NCI-H2029 (cell line): ENCODE measurements at places on chromosomes 4 and X.

DNA sequence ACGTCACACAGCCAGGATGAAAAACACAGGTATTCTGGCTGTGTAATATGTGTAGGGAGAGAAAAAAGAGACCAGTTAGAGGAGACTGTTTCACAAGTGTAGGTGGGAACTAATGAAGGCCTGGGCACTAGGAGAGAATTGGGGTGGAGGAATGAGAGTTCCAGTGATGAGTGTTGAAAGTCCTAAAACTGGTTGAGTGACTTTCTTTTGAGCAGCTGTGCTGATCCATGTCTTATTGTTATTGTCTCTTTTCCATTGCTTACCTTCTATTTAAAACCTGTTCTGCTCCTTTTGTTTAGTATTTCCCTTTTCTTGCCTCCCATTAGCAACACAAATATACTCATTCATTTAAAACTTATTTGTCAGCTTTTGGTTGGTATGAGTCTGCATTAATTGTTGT is 88.7 kb downstream of the PDLIM5 start:
- DNase-seq: no peak

- DNase-seq: no peak
Measured at GRCh38 chr4:47031011-47031678, at the start of gene GABRB1. TSS of gene GABRB1 (plus strand) at chr4:47031567.

DNA sequence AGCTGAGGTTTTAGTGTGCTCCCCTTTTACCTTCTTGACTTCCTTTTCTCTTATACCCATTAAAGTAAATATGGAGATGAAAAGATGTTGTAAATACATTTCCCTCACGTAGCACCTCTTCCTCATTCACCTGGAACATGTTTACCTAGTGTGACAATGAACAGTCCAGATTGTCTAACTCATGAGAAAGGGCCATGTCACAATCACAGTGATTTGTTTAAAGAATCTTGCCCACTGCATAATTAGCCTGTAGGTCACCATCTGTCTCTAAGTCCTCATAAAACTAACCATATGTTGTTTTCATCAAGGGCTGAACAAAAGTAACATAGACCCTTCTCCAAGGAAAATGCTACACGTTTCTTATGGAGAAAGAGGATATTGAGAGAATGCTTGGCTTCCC is 85.7 kb downstream of the TSPAN5 start:
- DNase-seq: no peak

DNA sequence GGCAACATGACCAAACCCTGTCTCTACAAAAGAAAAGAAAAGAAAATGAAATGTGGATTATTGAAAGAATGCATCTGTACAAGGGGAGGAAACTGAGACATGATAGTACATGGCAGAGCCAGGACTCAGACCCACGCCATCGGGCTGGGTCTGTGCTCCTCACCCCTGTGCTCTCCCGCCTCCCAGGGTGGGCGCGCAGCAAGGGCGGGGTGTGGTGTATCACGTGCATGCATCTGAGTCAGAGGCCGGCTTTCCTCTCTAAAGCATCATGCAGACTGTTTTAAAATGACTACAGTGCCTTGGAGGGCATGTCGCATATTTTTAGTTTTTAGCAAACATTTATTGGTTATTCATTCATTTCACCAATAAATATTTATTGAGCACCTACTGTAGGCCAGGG is 47.8 kb downstream of the HTT-AS start:
- no peak for DNase-seq

GRCh38 chrX:39757971-39758370 is 339.8 kb downstream of the BCOR start:
- DNase-seq: no peak

DNA sequence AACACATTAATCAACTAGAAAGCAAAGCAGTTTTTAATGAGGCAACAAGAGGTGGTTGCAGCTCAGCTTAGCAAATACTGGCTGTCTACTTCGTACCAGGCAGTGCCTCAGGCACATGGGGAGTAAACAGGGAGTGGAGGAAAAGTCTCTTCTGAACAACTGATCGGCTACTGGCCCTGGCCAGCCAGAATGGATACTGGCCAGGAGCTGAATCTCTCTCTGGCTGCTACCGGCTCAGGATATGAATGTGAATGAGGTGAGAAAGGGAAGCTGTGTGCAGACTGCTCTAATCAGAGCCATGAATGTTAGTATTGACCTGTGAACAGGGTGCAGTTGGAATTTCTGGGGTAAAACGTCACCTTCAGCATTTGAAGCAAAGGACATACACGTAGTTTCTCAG is 77.3 kb downstream of the STK32B start:
- DNase-seq: no peak

DNA sequence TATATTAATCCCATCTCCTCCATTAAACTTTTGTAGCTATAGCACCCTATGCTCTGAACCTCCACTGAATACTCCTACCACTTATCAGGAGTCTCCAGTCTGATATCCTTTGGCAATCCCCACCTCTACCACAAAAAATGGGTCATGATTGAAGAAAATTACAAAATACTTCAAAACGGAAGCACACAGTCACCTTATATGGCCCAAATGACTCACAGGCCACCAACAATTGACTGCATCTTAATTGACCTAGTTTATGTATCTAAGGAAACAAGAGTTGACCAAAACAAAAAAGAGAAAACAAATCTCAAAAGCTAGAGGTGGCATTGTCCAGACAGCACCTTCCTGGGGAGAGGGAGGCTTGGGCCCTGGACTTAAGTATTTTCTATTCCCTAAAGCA is 120.0 kb upstream of the DIAPH2 start:
- no peak for DNase-seq

DNA sequence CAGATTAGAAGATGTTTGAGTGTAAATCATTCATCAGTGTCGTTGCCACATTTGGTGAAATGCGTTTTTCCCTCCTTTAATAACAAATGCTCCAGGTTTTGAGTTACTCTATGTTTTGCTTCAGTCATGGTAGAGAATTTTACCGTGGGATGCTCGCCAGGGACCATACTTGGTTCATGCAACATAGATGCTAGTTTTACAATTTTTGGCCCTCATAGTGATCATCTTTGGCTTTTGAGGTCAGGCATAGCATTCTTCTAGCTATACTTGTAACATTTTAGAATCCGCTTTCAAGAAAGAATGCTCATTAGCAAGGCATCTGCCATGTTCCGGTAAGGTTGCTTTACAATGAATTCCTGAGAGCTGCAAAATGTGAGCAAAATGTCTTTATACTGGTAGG is 147.2 kb downstream of the SPCS3 start:
- DNase-seq: no peak

- no peak for DNase-seq
Measured at GRCh38 chrX:107715331-107716117, 60.1 kb downstream of the TSC22D3 start.

GRCh38 chrX:120147537-120147936 is 10.9 kb upstream of the RHOXF2 start:
- DNase-seq: no peak

GRCh38 chr4:56139241-56139827 is 190.6 kb downstream of the CEP135 start:
- DNase-seq: no peak

- no peak for DNase-seq
Measured at GRCh38 chr4:122963216-122963615, 40.8 kb upstream of the NUDT6 start.

GRCh38 chrX:88136328-88136727 is 610.7 kb upstream of the CPXCR1 start:
- DNase-seq: no peak

- DNase-seq: no peak
Measured at GRCh38 chr4:185346975-185347601, 48.6 kb downstream of the LRP2BP start.

DNA sequence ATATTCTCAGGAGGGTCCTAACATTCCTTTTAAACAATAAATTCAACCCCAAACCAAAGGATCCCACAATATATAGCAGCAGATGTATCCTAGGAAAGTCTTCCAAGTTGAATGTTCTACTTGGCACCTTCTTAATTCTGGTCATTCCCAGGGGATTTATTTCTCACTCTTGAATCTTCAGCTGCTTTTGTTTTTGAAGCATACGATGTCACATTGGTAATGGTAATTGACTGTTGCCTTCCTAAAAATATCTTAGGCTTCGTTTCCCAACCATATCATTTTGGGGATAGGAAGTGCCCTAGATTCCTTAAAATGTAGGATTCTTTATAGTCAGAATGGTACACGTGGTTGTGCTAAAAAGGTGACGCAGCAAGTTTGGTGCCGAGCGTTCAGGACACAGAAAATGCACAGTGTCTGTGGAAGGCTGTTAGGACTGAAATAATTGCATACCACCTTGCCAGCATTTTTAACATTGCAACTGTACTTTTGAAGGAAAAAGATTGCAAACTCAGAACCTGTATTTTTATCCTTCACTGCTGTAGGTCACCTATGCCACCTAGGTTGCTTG is 8.1 kb downstream of the SNX25 start:
- no peak for DNase-seq

DNA sequence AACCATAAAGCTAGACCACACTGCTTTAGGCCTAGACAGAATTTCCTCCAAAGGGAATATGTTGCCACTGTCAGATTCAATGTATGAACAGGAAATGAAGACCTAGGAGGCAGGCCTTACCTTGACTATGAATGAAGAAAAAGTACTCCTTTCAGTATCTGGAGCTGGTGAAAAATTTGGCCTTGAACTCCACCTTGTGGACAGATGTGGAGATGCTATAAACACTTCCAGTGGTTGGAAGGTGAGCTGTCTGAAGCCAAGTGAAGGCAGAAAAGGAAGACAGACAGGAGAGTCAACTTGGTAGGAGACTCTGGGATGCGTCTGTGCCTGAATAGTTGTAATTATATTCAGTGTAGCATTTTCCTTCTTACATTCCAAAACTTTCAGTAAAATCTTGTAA is 17.2 kb downstream of the SPIN3 start:
- peak; percentile 20 for DNase-seq

- DNase-seq: no peak
Measured at GRCh38 chr4:133102043-133102442, 47.1 kb upstream of the PCDH10 start.
